ENCODE measurements at places on chromosomes 3 and 15. TPM values are rescaled to one million over a fixed set of nuclear protein-coding genes. Genes with fewer than 3 reads are reported as not detected.

The CPN2 gene
- total RNA-seq: not detected

- DNase-seq: no peak
Measured at GRCh38 chr3:59774634-59775033, 724.8 kb upstream of the CFAP20DC start.

DNA sequence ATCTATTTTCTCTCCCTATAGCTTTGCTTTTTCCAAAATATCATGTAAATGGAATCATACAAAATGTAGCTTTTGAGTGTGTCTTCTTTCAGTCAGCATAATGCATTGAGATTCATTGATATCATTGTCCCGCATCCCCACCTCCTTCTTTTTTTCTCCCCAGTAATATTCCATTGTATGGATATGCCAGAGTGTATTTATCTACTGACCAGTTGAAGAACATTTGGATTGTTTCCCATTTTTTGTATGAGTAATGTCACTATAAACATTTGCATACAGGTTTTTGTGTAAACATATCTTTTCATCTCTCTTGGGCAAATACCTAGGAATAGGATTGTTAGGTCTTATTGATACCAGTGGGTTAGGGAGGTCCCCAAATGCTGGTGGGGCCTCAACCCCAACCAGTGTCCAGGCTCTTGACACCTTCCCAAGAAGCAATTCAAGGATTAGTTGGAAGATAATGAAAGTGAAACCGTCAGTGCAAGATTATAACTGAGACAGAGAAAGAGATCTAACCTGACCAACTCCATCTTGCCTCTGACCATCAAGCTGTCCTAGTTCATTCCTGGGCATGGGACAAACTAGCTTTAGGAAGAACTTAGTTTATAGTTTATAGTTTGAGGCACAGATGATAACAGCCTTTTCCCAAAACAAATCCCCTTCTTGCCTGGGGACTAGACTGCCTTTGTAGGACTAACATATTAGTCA lies 7.4 kb upstream of the SLC33A1 start:
- DNase-seq: no peak

DNA sequence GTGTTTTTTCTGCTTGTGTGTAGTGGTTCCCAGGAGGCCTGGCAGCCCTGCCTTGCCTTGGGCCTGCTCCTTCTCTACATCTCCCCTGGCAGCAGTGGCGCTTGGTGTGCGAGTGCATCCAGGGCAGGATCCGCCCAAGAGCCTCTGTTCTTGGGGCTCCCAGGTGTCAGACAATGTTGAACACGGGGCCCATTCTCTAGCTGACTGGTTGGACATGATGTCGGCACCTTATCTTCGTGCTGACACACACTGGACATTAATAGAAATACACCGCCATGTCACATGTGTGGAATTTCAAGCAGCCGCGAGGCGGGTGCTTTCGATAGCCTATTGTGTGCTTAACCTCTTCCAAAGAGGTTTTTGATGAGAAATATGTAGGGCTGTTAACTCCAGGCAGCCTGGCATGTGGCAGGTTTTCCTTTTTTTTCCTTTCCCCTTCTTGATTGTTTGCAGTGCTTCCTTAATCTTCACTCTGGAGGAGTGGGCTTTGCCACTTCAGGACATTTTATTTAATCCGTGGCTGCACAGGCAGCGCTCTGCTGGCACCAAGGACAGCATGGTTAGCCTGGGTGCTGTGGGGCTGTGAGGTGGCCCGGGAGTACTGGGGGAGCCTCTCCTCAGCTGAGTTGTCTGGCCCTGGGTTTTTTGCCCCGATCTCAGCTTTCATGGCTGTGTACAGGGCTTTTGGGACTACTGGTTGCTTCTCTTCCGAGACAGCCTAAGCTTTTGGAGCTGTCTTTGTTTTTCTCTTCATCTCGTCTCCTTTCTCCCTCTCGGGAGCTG lies 42.5 kb downstream of the CHCHD6 start:
- DNase-seq: no peak

DNA sequence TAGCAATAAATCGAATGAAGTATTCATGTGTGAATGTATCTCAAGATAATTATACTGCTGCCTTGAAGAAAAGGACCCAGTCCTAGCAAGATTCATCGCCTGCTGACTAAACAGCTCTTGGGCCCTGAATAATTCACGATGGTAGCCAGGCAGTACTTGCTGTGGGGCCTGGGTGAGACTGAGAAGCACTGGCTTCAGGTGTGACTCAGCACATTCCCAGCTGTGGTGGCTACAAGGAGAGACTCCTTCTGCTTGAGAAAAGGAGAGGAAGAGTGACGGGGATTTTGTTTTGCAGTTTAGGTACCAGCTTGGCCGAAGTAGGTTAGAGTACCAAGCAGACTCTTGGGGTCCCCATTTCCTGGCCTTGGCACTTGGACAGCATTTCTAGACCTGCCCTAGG lies 47.6 kb upstream of the CD200R1L start:
- DNase-seq: peak; percentile 20
